Effector CD4-positive, alpha-beta T cell (primary cell): ENCODE measurements at places on chromosomes 11 and 22.

DNA sequence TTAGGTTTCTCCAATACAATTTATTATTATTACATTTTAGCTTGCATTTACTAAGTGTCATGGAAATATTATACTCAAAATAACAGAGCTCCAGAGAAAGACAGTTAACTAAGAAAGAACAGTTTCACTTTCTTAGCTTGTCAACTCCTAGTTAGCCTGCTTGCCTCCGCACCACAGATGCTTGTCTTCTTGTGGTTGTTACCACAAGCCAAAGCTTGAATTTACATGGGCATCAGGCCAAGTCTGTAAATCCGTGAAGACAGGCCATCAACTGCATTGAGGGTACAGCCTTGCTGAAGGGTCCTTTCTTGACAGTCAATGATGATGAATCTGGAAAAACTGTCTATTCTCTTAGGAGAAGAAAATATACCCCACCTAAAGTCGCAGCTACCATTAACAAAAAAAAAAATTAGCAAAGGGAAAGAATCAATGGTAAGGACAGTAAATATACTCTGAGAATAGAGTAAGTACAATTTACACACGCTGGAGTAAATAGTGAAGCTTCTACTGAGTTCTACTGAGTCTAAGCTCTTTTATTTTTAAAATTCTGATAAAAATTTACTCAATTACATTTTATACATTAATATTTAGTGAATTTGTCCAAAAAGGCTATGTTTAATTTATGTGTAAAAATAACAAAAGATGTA lies 15.6 kb upstream of the DENND5A start:
- no peak for DNase-seq

DNA sequence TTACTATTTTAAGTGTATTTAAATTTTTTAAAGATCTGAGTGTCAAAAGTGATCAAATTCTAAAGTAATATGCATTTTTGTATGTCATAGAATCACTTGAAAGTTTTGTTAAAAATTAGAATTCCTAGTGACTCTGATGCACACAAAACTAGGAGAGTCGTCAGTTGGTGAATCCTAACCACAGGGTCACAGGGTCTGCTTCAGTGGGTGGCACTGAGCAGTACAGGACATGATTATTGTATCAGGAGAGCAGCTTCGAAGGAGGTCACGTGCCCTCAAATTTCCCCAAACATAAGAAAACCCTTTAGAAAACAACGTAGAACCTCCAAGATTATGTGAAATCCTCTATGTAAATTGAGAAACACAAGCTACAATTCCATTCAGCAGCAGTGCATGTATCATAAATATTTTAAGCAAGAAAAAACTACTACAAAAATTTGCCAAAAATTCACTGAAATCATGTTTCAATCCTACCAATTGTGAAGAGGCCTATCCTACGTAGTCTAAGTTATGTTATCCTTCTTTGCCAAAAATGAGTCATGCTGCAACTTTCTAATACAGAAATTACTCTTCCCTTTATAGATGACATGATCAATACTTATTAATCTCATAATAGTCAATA lies 323.6 kb downstream of the AASDHPPT start:
- no peak for DNase-seq

- DNase-seq = no peak
Observed at GRCh38 chr11:107608809-107609208, 17.9 kb downstream of the ELMOD1 start.

DNA sequence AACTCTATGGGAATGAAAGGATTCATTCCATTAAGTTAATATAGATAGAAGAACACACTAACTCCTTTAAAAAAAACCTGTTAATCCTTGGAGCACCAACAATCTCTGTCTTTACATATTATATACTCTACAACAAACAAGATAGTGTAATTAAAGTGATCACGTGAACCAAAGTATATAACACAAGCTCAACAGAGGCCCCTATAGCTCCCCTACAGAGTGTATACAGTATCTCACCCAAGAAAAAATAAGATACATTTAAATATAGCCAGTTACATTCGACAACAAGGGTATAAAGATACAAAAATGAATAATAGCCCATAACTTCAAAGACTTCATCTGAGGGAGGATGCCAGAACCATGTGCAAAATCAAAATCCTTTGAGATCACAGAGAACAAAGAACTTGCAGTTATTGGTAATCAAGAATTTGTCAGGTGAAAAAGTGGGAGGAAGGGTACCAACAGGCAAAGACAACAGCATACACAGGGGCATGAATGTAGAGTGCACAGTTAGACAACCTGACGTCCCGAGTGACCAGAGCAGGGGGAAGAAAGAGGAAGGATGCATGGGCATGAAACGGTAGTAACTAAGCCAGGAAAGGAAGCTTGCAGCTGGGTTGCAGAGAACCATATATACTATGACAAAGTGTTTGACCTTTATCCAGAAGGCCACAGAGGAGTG lies 4.7 kb downstream of the FCHSD2 start:
- no peak for DNase-seq

- no peak for DNase-seq
Observed at GRCh38 chr11:68372625-68373024, 60.2 kb downstream of the LRP5 start.
